ENCODE measurements at places on chromosomes 1 and 21.

GRCh38 chr1:208757846-208758245 is 513.7 kb upstream of the PLXNA2 start:
- no peak for DNase-seq

DNA sequence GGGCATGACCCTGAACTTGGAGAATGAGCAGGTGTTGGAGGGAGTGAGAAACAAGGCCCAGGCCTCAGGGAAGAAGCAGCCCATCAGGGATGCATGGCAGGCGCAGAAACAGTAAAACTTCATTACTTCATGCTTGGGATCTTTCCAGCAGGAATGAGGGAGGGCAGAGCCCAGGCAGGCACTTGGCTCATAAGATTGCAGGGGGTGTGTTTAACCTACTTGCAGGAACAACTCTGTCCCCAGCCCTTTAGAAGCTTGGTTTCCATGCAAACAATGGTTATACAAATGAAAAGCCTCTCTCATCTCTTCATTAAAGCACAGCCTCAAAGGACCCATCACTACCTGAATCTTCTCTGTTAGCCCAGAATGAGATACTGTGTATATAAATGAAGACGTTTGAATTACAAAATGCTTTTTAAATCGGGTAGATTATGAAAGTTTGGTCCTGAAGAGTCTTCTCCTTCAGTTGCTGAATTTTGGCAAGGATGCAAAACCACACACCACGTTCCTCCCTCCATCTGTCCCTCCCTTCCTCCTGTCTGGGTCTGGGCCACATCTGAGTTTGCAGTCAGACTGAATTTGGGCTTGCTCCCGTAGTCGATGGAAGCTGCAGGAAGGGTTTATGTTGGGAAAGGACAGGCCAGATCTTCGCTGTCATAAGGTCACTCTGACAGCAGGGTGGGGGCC is 154.4 kb upstream of the KLHDC7A start:
- DNase-seq: no peak

GRCh38 chr21:43325968-43326715 is 100.8 kb downstream of the SIK1 start:
- DNase-seq: no peak

DNA sequence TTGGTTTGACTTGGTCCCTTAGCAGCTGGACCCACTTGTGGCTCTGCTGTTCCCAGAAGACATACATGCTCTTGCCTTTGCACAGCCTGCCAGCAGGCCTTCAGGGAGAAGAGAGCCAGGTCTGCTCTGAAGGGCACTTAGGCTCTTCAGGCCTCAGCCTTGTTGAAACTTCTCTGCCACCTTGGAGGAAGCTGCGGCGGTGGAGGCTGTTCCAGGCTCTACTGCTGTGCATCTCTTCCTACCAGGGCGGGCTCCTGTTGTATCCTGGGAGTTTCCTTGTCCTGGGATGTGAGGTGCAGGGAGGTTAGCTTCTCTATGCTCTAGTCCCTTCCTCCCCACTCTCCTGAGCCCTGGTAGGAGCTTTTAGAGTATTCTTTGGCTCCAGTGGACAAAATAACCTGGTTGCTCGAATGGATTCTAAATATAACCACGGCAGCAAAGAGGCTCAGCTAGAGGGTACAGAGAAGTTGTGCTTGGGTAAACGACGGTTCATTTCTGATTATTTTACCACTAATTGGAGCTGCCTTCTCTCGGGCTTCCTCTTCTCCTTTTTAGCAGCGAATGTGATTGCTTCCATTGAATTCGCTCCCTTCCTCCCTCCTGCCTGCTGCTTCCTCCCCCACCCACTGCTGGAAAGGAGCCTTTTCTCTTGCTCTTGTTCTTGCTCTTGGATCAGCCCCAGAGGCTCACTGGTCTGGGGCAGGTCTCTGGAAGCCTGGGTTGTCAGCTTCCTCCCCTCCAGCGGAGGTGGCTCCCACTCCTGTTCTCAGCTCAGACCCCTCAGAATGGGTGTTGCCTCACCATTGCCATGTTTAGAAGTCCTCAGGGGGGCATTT is 126.6 kb upstream of the CACNA1E start:
- DNase-seq: no peak

DNA sequence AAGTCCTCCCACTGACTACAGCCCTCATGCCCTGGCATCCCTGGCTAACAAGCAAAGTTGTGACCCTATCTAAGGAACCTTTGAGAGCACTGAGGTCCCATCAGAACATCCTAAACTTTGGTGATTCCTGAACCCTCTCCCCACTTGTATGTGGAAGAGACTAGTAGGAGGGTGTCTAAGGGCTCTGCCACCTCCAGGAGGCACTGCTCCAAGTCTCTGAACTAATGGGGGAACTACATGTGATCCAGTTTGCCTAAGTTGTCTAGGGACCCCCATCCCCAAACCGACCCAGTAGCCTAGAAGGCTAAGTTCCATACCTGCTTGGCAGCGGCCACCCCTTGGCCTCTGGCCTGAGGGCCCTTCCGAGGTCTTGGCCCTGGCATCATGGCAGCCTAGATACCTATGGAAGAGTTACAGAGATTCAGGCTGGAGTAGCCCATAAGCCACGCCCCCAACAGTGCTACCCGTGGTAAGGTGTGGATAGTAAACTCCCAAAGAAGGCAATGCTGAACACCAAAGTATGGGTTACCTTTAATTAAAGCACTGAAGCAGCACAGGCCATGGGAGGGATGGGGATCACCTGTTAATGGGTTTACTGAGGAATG is 1.7 kb downstream of the CC2D1B start:
- DNase-seq: no peak

DNA sequence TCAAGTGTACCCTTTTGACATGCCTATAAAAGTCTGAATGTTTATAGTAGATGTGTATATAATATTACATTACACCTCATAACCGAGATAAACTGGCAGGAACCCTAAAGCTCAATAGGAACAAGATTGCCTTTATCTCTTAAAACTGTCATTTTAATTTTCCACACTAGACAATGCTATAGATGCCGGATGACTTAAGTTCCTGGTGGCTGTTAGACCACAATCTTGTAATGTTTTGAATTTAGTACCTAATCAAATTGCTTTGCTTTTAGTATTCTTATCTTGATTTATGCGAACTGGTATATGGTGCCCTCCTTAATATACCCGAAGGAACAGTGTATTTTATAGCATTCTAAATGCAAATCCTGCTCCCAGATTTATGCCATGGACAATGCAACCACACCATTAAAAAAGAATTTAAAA is 1397.0 kb upstream of the ADGRL4 start:
- DNase-seq: no peak

GRCh38 chr1:168739908-168740307 is 10.9 kb upstream of the DPT start:
- DNase-seq: no peak

DNA sequence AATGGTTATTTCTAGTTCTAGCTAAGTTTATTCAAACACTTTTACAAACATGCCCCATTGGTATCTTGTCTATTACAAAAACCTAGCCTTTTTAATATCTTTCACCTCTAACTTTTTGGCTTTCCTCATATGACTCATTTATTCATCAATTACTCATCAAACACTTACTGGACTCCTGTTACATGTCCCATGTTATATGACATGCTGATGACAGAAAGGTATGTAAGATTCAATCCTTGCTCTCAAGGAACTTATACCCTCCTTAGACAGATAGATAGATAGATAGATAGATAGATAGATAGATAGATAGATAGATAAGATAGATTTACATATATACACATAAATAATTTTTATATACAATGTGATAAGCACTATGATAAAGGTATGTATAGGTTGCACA is 33.9 kb upstream of the INSL5 start:
- DNase-seq: no peak

DNA sequence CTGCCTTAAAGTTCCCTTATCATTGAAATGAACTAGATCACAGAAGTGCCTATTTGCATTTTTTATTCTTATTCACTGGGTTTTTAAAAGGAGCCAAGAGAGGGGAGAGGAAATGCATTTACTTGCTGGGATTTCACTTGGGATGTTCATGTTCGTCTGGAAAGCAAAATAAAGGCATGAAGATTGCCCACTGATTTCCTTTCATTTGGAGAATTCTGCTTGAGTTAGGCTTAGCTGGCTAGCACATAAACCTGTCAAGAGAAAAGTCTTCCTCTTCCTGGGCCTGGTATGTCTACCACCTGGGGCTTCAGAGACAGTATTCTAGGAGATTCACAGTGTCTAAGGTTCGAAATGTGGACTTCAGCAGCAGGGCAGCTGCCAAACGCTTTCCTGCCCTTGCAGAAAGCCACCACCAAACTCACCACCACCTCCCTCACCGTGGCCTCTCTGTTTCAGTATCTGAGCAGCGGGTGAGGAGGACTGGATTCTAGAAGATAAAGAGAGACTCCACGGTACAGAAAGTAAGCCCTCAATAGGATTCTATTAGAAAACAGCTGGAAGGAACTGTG is 44.5 kb downstream of the HIVEP3 start:
- DNase-seq: no peak

GRCh38 chr1:33716976-33717688 is 146.7 kb upstream of the HMGB4 start:
- no peak for DNase-seq

GRCh38 chr1:174797398-174797797 is 202.3 kb upstream of the CACYBP start:
- no peak for DNase-seq

DNA sequence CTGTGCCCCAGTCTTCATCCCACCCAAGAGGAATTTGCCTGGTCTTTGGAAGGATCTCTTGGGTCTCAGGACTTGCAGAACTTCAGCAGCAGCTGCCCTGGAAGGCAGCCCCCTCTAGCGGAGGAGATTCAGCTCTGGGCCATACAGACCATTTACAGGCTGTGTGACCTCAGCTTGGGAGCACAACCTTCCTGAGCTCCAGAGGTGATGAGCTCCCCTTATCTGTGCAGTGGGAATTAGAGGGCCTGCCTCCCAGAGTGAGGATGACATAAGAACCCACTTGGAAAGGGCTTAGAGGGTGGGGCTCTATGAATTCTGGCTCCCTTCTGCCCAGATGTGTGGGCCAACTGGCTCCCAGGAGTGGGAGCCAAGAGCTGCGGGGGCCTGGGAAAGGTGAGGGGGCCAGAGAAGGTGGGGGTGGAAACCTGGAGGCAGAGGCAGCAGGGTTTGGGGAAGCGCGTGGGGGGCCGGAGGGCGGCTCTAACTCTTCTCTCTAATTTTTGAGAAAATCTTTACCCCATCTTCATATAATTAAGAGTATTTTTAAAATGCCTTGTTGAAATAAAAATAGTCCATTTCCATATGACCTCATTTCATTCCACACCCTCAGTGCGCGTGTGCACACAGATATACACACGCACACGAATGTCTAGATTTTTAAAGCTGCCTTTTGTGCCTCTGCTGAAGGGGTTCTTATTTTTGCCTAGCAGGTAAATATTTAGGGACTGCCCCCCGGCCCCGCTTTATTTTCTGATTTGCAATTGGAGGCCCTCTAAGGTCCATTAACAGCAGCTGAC is 21.5 kb downstream of the EPHB2 start:
- DNase-seq: no peak

GRCh38 chr1:193451001-193451400 is 264.6 kb upstream of the B3GALT2 start:
- DNase-seq: no peak

DNA sequence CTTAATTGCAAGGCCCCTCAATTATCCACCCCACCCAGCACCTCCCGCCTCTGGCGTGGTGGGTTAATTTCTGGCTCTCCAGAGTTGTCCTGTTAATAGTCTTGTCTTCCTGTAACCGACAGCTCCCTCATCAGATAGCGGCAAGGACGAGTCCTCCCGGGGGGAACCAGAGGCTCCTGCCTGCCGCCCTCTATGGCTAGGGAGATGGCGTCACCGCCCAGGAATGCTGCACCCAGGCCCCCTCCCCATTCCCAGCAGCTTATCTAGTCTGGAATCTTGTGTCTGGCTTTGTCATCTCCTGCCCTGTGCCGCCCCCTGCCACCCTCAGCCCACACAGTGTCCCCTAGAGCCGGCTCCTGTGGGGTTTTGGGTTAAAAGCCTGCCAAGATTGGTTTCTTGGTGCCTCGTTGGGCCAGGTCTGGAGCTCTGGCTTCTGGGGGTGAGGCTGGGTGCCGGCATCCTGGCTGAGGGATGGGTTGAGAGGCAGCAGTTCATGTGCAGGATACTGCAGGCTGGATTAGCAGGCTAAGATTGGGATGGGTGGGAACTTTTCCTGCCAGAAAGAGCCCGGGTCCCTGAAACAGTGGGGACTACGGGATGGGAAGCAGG is 48.8 kb downstream of the EDN2 start:
- DNase-seq: no peak

GRCh38 chr1:101371259-101371658 is 134.4 kb downstream of the S1PR1 start:
- no peak for DNase-seq

DNA sequence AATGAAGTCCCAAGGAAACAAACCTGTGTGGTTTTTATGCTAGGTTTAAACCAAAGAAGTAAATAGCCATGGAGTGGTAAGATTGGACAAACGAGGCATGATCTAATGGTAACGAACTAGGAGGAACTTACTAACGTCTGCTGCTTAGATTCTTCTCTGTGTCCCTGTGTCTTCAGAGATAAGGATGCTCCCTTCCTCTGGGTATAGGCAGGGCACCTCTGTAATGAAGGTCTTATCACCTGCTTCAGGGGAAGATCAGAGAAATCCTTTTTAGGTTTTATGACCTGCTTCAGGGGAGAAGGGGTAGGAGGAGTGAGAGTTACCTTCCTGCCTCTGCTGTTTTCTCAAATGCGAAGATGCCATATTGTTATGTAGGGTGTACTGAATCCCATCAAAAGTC is 214.9 kb upstream of the L1TD1 start:
- DNase-seq: no peak

DNA sequence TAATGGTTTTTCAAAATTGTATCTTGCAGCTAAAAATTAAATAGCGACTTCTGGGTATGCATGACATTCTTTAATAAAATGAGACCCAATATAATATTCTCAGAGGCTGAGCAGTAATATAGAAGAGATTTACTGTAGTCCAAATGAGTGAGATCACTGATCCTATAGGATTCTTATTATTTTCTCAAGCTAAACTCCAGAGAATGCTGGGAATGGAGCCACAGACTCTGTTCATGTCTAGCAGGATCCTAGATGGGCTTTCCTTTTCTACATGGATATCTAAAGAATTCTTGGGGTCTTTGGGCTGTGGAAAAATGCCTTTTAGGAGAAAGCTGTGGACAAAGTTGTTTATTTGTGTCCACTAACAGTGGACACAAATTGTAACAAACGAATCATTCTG is 150.7 kb upstream of the ZNF644 start:
- DNase-seq: no peak

GRCh38 chr1:55052221-55053142 is 13.1 kb downstream of the PCSK9 start:
- no peak for DNase-seq

DNA sequence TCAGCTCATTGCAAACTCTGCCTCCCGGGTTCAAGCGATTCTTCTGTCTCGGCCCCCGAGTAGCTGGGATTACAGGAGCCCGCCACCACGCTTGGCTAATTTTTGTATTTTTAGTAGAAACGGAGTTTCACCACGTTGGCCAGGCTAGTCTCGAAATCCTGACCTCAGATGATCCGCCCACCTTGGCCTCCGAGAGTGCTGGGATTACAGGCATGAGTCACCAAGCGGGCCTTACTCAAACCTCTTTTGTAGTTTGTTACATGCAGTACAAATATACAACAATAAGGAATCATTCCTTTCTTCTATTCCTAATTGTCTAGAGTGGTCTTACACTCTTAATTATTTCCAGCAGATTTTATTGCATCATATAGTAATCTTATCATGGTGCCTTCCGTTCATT is 16.6 kb downstream of the SPATA17 start:
- no peak for DNase-seq

- no peak for DNase-seq
Measured at GRCh38 chr1:61079898-61080336, 2.4 kb upstream of the NFIA start.

Data from activated naive CD4-positive, alpha-beta T cell (primary cell).